ENCODE measurements at places on chromosomes 1 and 21. TPM values are rescaled to one million over a fixed set of nuclear protein-coding genes. Genes with fewer than 3 reads are reported as not detected.

- no peak for DNase-seq
Measured at GRCh38 chr1:212188599-212189351, 96.4 kb upstream of the PPP2R5A start.

The BARHL2 gene
- 1.5 TPM for total RNA-seq

- DNase-seq: no peak
Measured at GRCh38 chr1:18640228-18641004, 9.8 kb downstream of the PAX7 start.

The OR2AK2 gene
- 3.0 TPM for total RNA-seq

- no peak for DNase-seq
Measured at GRCh38 chr1:192907545-192908243, 98.9 kb downstream of the RGS2 start.

GRCh38 chr1:14094611-14095400 lies 394.8 kb downstream of the PRDM2 start:
- peak; percentile 70 for DNase-seq

The ZNF687 gene
- total RNA-seq: 10.9 TPM

The C1orf141 gene
- total RNA-seq: not detected

All from cerebellum (tissue), 4 donors.